ENCODE measurements at places on chromosomes 4 and X.

DNA sequence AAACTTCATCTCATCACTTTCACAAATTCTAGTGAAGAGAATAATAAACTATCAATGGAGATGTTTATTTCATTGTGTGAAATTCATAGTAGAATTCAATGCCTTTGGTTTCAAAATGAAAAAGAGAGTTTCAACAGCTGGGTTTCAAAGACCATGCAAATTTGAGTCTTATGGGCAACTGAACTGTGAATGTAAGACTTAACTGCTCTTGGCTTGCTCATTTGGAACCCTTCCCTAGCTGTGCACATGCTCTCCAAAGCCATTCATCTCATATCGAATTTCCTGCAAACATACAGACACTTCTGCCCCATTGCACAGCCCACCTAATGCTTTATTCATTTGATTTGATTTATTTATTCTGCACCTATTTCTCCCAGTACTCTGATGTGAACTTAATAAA, 154.5 kb downstream of the GRXCR1 start:
- no peaks in the 10 kb centered on the region for H3K36me3 ChIP-seq
- H3K4me1 ChIP-seq, result no peaks in the 10 kb centered on the region
- H3K4me3 ChIP-seq, result no peak overlapping the region
- no peaks in the 10 kb centered on the region for H3K27me3 ChIP-seq
- DNase-seq, result no peak
- H3K27ac ChIP-seq, result no peak overlapping the region

- H3K4me3 ChIP-seq, result no peak overlapping the region
- DNase-seq, result no peak
- no peaks in the 10 kb centered on the region for H3K36me3 ChIP-seq
These were observed 206.5 kb upstream of the ANXA10 start for GRCh38 chr4:167885872-167886271.

DNA sequence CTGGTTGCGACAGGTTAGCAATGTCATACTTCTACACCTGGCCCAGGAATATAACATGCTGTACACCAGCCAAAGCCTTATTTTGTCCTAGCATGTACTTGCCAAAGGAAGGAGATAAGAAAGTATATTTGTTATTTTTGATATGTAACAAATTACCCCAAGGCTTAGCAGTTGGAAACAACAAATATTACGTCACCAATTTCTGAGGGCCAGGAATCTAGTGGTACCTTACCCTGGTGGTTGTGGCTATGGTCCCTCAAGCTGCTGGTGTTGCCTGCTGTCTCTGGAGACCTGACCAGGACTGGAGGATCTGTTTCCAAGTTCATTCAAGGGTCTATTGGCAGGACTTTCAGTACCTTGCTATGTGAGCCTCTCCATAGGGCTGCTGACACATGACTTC, 135.5 kb upstream of the BANK1 start:
- no peak overlapping the region for H3K4me3 ChIP-seq
- no peaks in the 10 kb centered on the region for H3K4me1 ChIP-seq
- no peaks in the 10 kb centered on the region for H3K36me3 ChIP-seq
- DNase-seq, result no peak
- no peak overlapping the region for H3K27ac ChIP-seq
- no peaks in the 10 kb centered on the region for H3K27me3 ChIP-seq

DNA sequence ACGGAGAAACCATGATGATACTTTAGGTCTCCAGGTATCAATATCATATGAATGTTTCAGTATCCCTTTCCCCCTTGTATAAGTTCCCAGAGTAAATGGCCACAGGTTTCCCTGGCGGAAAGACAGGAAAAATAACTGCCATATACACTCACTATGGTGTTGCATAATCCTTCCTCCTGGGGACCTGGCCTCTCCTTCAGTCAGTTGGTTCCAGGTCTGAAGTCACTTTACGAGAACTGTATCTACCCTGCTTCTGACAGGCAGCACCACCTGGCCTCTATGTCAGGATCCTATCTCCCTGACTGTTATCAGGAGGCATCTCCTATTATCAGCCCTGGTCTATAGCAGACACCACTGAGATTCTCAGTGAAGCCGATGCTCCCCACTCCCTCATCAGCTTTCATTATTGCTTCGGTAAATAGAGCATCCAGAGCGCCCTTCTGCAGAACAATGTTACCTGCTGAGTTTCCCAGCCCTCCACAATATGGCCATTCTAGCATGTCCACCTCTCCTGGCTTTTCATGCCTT, 22.6 kb downstream of the HAUS3 start:
- peaks cover 7% of the 10 kb centered on the region for H3K4me1 ChIP-seq
- H3K27me3 ChIP-seq, result no peaks in the 10 kb centered on the region
- peaks cover 5% of the 10 kb centered on the region for H3K36me3 ChIP-seq

- no peak for DNase-seq
- H3K27me3 ChIP-seq, result no peaks in the 10 kb centered on the region
- no peak overlapping the region for H3K4me3 ChIP-seq
- H3K27ac ChIP-seq, result no peak overlapping the region
- peaks cover 17% of the 10 kb centered on the region for H3K36me3 ChIP-seq
These were observed 58.4 kb downstream of the CEP135 start for GRCh38 chr4:56007154-56007553.

DNA sequence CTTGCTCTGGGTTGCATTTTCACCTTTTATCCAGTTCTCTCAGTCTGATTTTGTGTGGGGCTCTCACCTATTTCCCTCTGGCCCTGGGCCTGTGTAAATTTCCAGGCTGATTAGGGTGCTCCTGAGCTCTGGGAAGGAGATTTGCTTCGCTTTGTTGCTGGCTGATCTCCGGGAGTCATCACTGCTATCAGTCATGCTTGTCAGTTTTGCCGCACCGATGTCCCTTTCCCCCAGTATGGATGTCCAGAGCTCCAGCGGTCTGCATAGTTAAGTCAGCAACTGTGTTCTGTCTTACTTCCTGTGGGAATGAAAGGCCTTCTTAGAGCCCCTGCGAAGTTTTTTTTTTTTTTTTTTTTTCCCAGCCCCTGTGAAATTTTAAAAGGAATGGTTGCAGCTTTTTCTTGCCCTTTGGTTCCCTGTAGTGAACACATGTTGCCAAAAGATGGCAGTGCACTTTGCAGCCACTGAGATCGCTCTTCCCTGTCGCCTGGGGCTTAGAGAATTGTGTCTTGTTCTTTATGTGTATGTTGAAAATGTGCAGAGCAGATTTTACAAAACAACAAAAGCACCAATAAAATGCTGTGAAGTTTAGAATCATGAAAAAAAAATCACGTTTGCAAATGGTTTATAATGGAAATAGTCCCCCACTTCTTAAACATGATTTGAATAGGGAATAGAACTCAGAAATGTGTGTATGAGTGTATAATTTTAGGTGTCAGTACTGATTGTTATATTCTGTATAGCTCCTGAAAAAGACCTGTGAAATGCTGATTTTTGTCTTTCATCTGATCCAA, 109.1 kb upstream of the SLC4A4 start:
- H3K4me3 ChIP-seq, result no peak overlapping the region
- peaks cover 5% of the 10 kb centered on the region for H3K4me1 ChIP-seq
- H3K36me3 ChIP-seq, result no peaks in the 10 kb centered on the region
- no peak overlapping the region for H3K27ac ChIP-seq

DNA sequence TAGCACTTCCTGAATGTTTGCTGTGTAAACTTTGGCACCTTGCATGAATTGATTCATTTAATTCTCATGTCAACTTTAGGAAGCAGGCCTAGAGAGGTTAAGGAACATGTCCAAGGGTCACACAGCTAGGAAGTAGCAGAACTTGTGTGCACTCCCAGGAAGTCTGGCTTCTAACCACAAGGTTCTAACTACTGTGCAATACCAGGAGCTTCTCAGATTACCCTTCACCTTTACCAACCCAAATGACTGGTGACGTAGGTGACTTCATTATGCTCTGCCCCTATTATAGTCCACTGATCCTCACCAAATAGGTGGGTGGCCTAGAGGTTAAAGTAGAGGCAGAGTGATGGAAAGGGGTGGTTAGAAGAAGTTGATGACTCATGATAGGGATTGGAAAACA, 14.4 kb downstream of the AR start:
- DNase-seq, result no peak
- no peak overlapping the region for H3K27ac ChIP-seq
- H3K27me3 ChIP-seq, result no peaks in the 10 kb centered on the region
- H3K4me1 ChIP-seq, result no peaks in the 10 kb centered on the region

GRCh38 chr4:36386691-36387090, 105.3 kb downstream of the DTHD1 start:
- no peak overlapping the region for H3K4me3 ChIP-seq
- no peaks in the 10 kb centered on the region for H3K4me1 ChIP-seq
- no peaks in the 10 kb centered on the region for H3K36me3 ChIP-seq
- DNase-seq, result no peak

- H3K27me3 ChIP-seq, result no peaks in the 10 kb centered on the region
- H3K27ac ChIP-seq, result no peak overlapping the region
- DNase-seq, result no peak
- H3K4me1 ChIP-seq, result peaks cover 20% of the 10 kb centered on the region
- H3K4me3 ChIP-seq, result no peak overlapping the region
These were observed 27.7 kb downstream of the FNIP2 start for GRCh38 chr4:158796370-158797140.

- H3K4me3 ChIP-seq, result no peak overlapping the region
- H3K4me1 ChIP-seq, result no peaks in the 10 kb centered on the region
- no peaks in the 10 kb centered on the region for H3K27me3 ChIP-seq
- H3K27ac ChIP-seq, result no peak overlapping the region
- no peaks in the 10 kb centered on the region for H3K36me3 ChIP-seq
- DNase-seq, result no peak
These were observed 25.3 kb downstream of the GPM6B start for GRCh38 chrX:13791559-13791958.

DNA sequence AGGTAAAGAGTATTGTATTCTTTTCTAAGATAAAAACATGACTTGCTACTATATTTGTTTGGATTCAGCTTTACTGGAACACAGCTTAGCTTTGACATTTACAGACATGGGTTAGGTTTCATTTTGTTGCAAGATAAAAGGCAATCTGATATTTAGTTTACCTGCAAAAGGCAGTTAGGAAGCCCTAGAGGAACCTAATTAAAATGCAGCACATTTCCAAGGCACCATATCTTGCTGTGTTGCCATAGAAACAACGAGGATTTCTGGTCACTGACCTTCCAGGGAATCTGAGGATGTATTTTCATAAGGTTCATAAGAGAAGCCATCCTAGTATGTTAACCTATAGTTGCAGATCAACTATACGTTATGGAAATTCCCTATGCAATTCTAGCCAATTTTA, 116.0 kb downstream of the SNCA start:
- no peak for DNase-seq
- H3K27ac ChIP-seq, result no peak overlapping the region
- H3K4me3 ChIP-seq, result no peak overlapping the region
- no peaks in the 10 kb centered on the region for H3K4me1 ChIP-seq

- peaks cover 3% of the 10 kb centered on the region for H3K27me3 ChIP-seq
- H3K4me3 ChIP-seq, result no peak overlapping the region
- H3K4me1 ChIP-seq, result no peaks in the 10 kb centered on the region
- H3K27ac ChIP-seq, result no peak overlapping the region
- DNase-seq, result no peak
- H3K36me3 ChIP-seq, result no peaks in the 10 kb centered on the region
These were observed 34.3 kb downstream of the ZNF330 start for GRCh38 chr4:141255016-141255415.

- no peak for DNase-seq
- H3K27me3 ChIP-seq, result no peaks in the 10 kb centered on the region
- H3K4me3 ChIP-seq, result no peak overlapping the region
- no peak overlapping the region for H3K27ac ChIP-seq
These were observed 15.6 kb downstream of the DCK start for GRCh38 chr4:71009086-71009485.

DNA sequence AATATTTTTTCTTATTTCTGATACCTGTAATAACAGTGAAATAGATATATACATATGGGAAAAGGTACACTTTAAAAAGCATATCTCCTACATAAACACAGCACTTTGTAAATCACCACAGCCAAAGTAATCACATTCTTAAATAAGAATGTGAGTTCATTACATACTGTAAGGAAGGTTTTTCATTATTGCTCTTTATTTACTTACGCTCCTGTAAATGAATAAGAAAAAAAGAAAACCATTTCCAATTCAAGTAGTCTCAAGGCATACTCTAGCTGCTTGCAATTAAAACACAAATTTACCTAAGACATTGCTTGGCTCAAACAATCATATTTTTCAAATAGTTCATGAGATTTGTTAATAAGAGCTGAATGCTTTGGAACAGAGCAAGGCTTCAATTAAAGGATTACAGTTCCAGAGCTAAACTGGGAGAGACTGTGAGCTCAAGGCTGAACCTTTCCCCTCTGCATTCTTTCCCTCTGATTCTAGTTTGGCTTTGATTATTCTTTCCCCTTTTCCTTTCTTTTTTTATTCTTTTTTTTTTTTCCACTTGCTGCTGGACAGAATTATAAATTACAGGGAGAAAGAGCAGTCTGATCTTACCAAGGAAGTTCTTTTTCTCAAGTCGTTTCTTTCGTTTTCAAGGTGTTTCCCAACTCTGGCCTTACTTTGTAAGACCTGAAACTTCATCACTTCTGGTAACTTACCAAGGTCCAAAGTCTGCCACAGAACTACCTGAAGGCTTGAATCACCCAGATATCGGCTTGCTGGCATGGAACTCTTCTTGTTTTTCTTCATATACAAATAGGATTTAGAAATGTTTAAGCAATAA, 278.3 kb downstream of the INPP4B start:
- H3K27ac ChIP-seq, result peak overlapping the region; percentile 92
- no peaks in the 10 kb centered on the region for H3K27me3 ChIP-seq
- DNase-seq, result peak; percentile 94
- H3K4me1 ChIP-seq, result peaks cover 13% of the 10 kb centered on the region

- no peak overlapping the region for H3K4me3 ChIP-seq
- H3K4me1 ChIP-seq, result no peaks in the 10 kb centered on the region
- no peak for DNase-seq
- H3K36me3 ChIP-seq, result no peaks in the 10 kb centered on the region
These were observed 486.6 kb upstream of the PCDH10 start for GRCh38 chr4:132662456-132662855.

GRCh38 chr4:2428496-2429213, 9.9 kb downstream of the CFAP99 start:
- H3K36me3 ChIP-seq, result no peaks in the 10 kb centered on the region
- no peaks in the 10 kb centered on the region for H3K4me1 ChIP-seq
- no peak for DNase-seq
- no peak overlapping the region for H3K27ac ChIP-seq
- H3K27me3 ChIP-seq, result no peaks in the 10 kb centered on the region

DNA sequence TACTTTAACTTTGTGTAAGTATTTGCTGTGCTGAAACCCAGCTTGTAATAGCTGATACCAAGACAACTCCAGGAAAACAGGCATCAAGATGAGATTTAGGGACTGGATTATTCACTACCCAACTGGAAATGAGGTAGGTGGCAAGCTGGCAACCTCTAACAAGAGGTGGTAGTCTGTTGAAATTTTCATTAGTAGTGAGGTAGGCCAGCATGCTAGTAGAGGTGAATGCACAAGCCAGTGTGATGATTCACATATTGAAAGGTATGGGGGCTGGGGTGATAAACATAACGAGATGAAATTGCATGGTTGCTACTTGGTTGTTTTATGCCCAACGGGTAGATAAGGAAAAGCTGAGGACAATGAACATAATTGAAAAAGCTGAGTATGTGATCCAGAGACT, 8.5 kb upstream of the TMPRSS11D start:
- H3K27me3 ChIP-seq, result no peaks in the 10 kb centered on the region
- no peak for DNase-seq
- H3K4me3 ChIP-seq, result no peak overlapping the region
- no peak overlapping the region for H3K27ac ChIP-seq
- H3K36me3 ChIP-seq, result no peaks in the 10 kb centered on the region
- H3K4me1 ChIP-seq, result no peaks in the 10 kb centered on the region

Data from large intestine (tissue), 12 donors.